ENCODE measurements at places on chromosomes 16 and 17.

DNA sequence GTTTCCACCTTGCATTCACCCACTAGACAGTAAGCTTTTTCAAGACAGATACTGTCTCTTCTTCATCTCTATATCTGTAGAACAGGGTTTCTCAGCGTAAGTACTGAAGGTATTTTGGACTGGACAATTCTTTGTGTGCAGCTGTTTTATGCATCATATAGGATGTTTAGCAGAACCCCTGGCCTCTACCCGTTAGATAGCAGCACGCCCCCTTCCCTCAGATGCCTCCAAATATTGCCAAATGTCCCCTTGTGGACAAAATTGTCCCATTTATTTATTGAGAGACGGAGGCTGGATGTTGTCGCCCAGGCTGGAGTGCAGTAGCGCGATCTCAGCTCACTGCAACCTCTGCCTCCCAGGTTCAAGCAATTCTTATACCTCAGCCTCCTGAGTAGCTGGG is 263.3 kb upstream of the TBX2 start:
- DNase-seq = no peak

DNA sequence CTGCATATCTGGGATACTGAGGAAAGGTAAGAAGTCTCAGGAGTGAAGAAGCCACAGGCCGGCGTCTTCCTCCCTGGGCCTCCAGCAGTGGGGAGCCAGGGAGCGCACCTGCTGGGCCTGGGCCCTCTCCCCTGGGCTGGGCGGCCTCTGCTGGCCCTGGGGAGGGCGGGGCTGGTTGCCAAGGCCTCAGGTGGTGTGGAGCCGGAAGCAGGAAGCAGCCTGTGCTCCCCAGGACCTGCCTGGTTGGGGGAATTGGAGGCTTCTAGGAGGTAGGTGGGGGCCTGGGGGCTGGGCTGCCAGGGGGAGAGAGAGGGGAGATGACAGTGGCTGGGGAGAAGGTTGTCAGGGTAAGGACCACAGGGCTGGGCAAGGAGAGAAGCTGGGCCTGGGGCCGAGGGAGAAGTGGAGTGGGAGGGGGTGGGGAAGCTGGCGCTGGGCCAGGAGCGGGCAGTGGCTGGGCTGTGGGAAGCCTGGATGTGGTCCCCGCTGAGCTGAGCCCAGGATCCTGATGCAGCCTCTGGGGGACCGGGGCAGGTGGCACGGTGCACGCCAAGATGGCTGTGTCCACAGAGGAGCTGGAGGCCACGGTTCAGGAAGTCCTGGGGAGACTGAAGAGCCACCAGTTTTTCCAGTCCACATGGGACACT is at the start of gene SMIM22:
TSS of gene SMIM22 (plus strand) at position 189 of the 647 bp plus-strand sequence. CDS start at position 555, 366 bp downstream.
- DNase-seq = no peak

DNA sequence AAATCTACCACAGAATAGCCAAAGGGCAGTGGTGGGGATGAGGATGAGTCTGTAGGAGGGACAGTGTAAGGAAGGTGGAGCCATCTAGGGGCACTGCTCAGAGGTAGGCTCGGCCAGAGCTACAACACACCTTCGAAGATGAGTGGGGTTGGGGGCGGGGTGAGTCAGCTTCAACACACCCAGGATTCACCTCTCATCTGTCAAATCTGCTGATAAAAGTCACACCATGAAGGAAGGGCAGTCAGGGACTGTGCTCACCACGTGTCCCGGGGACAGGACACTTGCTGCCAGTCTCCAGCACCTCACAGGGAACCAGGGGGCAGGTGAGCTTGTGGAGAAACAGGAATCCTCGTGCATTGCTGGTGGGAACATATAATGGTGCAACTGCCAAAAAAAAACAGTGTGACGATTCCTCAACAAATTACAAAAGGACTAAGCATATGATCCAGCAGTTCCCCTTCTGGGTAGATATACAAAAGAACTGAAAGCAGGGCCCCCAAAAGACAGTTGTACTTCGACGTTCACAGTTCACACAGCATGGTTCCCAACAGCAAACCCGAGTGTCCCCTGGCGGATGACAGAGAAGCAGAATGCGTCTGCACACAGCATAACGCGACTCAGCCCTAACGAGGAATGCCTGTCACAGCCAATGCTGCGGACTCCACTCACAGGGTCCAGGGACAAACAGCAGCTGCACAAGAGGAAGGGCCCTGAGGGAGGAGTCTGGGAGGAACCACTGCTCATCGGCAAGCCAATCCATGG is 133.1 kb downstream of the ANKRD11 start:
- DNase-seq = peak; percentile 69

DNA sequence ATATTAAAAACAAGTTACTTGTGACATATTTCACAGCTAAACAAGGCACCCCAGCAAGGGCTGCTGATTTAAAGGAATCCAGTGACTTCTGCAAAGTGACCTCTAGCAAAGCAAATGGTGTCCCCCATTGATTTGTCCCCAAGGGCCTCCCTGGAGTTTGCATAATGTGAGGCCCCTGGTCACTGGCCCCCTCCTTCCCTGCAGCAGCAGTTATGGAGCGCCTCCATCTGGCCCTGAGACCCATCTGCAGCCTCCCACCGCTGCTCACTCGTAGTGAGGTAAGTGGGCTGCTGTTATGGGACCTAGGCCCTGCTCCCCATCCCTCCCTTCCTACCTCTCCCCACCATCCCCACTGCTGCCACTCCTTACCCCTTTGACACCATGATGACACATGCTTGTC is 19.6 kb upstream of the EEF2K start:
- DNase-seq = no peak

- DNase-seq = no peak
These were observed 1.1 kb upstream of the SLC47A2 start for GRCh38 chr17:19717411-19717908.

DNA sequence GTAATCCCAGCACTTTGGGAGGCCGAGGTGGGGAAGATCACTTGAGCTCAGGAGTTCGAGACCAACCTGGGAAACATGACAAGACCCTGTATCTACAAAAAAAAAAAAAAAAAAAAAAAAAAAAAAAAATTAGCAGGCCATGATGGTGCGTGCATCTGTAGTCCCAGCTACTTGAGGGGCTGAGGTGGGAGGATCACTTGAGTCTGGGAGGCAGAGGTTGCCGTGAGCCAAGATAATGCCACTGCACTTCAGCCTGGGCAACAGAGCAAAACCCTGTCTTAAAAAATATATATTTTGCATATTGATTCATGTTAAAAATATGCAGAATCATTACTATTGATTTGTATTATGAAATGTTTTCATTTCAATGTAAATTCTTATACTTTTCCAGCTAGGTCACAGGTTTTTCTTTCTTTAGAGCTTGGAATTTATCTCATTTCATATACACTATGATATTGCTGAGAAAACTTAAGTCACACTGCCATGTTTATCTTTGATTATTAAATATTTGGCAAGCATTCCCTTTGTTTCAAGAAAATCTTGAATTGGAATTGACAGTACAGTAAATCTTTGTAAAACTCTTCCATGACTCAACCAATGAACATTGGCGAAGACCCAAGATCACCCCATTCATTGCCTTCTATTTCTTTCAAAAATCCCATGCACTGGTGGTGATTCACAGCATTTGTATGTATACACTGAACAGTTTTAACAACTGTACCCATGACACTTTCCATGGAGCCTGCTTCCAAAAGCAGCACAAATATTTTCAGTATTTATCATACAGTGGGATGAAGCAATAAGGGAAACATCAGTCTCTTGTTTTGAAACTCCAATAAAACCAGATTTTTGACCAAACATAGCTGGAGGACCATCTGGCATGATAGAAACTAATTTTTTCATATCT is 83.5 kb upstream of the TNRC6A start:
- DNase-seq = no peak

GRCh38 chr17:67531291-67531690 is 154.2 kb downstream of the PITPNC1 start:
- DNase-seq = peak; percentile 11

DNA sequence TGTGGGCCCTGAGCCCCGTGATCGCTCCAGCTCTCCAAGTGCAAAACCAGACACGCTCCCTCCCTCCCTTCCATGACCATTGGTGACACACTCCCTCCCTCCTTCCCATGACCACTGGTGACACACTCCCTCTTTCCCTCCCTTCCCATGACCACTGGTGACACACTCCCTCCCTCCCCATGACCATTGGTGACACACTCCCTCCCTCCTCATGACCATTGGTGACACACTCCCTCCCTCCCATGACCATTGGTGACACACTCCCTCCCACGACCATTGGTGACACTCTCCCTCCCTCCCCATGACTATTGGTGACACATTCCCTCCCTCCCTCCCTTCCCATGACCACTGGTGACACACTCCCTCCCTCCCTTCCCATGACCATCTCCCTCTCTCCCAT is 56.3 kb downstream of the LMF1 start:
- DNase-seq = no peak

- DNase-seq = no peak
These were observed 366.1 kb downstream of the XYLT1 start for GRCh38 chr16:17104654-17105053.

GRCh38 chr17:8123695-8124349 is at the start of gene HES7:
HES7 (minus strand) TSS chr17:8124106; CDS start chr17:8124084, 22 bp downstream.
- no peak for DNase-seq

GRCh38 chr17:14760212-14760611 is 459.3 kb downstream of the HS3ST3B1 start:
- no peak for DNase-seq

DNA sequence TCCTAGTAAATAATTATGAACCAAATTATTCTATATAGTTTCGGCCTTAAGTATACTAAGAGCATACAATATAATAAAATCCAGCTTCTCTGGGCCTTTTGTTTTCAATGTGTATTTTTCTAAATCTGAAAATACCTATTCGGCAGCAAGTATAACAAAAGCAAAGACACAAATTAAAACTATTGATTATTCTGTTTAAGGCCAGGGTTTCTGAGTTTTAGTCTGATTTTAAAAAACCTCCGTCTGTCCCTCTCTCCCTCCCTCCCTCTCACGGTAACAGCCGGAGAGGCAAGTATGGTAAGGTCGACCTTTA is 1.5 kb downstream of the TOB1 start:
- no peak for DNase-seq

GRCh38 chr16:1575578-1575977 is 36.3 kb downstream of the IFT140 start:
- DNase-seq = no peak

GRCh38 chr17:37506678-37507077 is 17.0 kb downstream of the DUSP14 start:
- DNase-seq = no peak

DNA sequence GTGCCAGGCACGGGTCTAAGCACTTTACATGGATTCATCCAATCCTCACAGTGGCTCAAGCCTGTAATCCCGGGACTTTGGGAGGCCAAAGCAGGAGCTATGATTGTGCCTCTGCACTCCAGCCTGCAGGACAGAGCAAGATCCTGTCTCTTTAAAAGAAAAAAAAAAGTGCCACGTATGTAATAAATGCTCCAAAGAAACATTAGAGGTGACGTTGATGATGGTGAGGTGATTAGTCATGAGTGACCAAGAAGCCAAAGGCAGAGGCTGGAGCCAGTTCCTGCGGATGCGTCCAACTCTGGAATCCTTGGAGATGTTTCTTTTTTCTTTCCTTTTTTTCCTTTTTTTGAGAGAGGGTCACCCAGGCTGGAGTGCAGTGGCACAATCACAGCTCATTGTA is 59.4 kb upstream of the SIAH1 start:
- DNase-seq = no peak

- DNase-seq = no peak
These were observed 226.3 kb upstream of the CIBAR2 start for GRCh38 chr16:85338638-85338982.

GRCh38 chr16:87017371-87018012 is 299.7 kb downstream of the C16orf95 start:
- no peak for DNase-seq

GRCh38 chr17:74972107-74972972 is at the start of gene HID1:
HID1 (minus strand) TSS chr17:74972759; CDS start chr17:74972656, 103 bp downstream.
- DNase-seq = peak; percentile 79

DNA sequence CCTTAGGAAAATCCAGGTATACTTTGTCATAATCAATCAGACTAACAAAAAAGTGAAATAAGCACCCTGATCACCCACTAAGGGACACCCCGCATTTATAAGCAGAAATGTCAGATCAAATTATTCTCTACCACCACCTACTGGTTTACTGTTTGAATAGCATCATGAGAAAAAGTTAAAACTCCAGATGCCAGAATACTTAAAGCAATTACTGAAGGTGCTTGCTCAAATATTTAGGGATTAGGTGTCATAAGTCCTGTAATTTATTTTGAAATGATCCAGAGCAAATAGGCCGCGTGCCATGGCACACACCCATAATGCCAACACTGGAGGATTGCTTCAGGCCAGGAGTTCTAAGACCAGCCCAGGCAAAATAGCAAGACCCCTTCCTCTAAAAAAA is 2.3 kb downstream of the TOP2A start:
- DNase-seq = no peak

GRCh38 chr17:49258394-49258793 is 27.8 kb upstream of the PHOSPHO1 start:
- no peak for DNase-seq

GRCh38 chr16:86027373-86028126 is 128.6 kb downstream of the IRF8 start:
- no peak for DNase-seq

DNA sequence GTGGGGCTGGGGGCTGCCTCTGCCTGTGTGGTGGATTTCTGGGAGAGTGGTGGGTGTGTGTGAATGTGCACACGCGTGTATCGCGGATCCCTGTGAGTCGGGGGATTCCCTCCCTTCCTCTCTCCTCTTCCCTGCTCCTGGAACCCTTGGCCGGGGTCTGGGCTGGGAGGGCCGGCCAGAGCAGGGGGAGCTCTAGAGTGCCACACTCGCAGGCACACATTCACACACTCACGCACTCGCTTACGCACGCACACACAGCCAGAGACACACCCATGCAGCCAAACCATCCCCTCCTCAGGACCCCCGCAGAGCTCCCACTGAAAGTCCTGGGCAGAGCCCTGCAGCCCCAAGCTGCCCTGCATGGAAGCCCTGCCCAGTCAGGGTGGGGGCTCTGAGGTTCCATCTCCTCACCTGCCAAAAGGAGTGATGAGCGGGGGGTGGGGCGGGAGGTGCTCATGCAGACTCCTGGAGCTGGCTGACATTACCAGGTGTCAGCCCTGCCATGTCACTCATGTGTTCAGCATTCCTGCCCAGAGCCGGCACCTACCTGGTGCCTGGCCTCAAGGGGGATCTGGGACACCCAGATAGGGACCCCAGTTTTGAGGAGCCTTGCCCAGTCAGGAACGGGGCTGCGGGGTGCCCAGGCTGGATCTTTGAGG is 1.9 kb downstream of the NECAB2 start:
- DNase-seq = no peak

GRCh38 chr16:84585467-84585866 is 32.4 kb downstream of the COTL1 start:
- no peak for DNase-seq

GRCh38 chr17:56257075-56257474 is 103.8 kb downstream of the ANKFN1 start:
- no peak for DNase-seq

- no peak for DNase-seq
These were observed 45.0 kb downstream of the NSRP1 start for GRCh38 chr17:30161601-30162000.

Data from activated naive CD8-positive, alpha-beta T cell treated with anti-CD3 and anti-CD28 coated beads for 36 hours (primary cell).